Osteoblast (primary cell): ENCODE measurements at places on chromosomes 7 and 10. TPM values are rescaled to one million over a fixed set of nuclear protein-coding genes. Genes with fewer than 3 reads are reported as not detected.

MAD1L1 gene
- 66.2 and 72.2 TPM in 2 replicates for total RNA-seq

NEUROD6 gene
- total RNA-seq, result not detected in 2 replicates

GNAI1 gene
- total RNA-seq, result 36.2 and 42.1 TPM in 2 replicates

CAMK2B gene
- total RNA-seq, result not detected in 2 replicates

SLC18A2 gene
- total RNA-seq, result under 0.01 TPM in 1 of 2 replicates, not detected in the other

FAM221A gene
- total RNA-seq, result 0.72 and 1.8 TPM in 2 replicates

SRRM3 gene
- total RNA-seq, result 0.29 and 0.36 TPM in 2 replicates

ABCB1 gene
- not detected in 2 replicates for total RNA-seq

MEOX2 gene
- total RNA-seq, result 3.8 and 4.7 TPM in 2 replicates

DPYSL4 gene
- total RNA-seq, result 0.72 and 2.4 TPM in 2 replicates

CYP3A5 gene
- total RNA-seq, result under 0.01 TPM in 2 replicates

BEND7 gene
- 9.0 and 10.6 TPM in 2 replicates for total RNA-seq

RELN gene
- 0.29 and 0.36 TPM in 2 replicates for total RNA-seq

PLAC9 gene
- total RNA-seq, result 17.1 and 19.2 TPM in 2 replicates

CALML5 gene
- not detected in 2 replicates for total RNA-seq

GRB10 gene
- 62.6 and 69.5 TPM in 2 replicates for total RNA-seq

INHBA gene
- 97.8 and 107 TPM in 2 replicates for total RNA-seq

XPNPEP1 gene
- total RNA-seq, result 123 and 140 TPM in 2 replicates

CEP55 gene
- total RNA-seq, result 4.7 TPM in 2 replicates

STOX1 gene
- total RNA-seq, result under 0.01 and 0.29 TPM in 2 replicates

TEX36 gene
- total RNA-seq, result not detected in 2 replicates

IL6 gene
- total RNA-seq, result 37.4 and 52.8 TPM in 2 replicates

SH2D4B gene
- under 0.01 TPM in 1 of 2 replicates, not detected in the other for total RNA-seq

CPVL gene
- total RNA-seq, result 0.36 TPM in 1 of 2 replicates, not detected in the other

CUZD1 gene
- total RNA-seq, result 0.36 and 0.59 TPM in 2 replicates

MUC12 gene
- total RNA-seq, result under 0.01 and 0.59 TPM in 2 replicates

OR13A1 gene
- total RNA-seq, result under 0.01 TPM in 1 of 2 replicates, not detected in the other

TRPV6 gene
- total RNA-seq, result not detected in 2 replicates

TMEM196 gene
- total RNA-seq, result not detected in 2 replicates

ELMO1 gene
- 0.29 and 2.2 TPM in 2 replicates for total RNA-seq

PILRA gene
- total RNA-seq, result 0.36 and 0.59 TPM in 2 replicates

HKDC1 gene
- total RNA-seq, result 0.29 and 2.9 TPM in 2 replicates
